Brain microvascular endothelial cell (primary cell): ENCODE measurements at places on chromosomes 5 and 9.

- peak; percentile 40 for DNase-seq
Observed at GRCh38 chr9:137240318-137240840, 708 bp upstream of the TUBB4B start.

DNA sequence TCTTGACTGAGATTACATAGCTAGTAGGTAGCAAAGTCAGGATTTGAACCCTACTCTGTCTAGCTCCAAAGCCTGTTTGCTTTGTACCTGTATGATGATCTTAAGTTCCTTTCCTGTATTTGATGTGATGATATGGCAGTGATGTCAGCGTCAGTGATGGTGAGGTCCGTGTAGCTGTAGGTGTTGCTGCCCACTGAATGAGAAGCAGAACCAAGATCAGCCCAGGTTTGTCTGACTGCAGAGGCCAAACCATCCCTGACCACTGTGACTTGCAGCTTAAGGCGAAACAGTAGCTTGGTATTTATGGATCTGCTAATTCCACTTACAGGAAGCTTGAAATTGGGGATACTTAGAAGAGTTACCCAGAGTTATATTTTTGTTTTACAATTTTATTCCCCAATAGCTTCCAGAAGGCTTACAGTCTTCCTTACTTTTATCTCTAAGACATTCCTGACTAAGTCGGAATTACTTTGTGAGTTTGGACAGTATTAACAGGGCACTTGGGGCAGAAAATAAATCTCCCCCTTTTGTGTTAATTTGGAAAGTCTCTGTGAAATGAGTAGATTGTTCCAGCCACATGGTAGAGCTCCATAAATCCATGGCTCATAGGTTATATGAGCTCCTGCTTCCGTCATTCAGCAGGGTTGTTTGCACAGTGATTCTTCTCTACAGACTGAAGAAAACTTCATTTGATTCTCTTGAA is 273.4 kb downstream of the NR3C1 start:
- no peak for DNase-seq

- DNase-seq: no peak
Observed at GRCh38 chr9:131227959-131228460, 48.3 kb downstream of the FAM78A start.

GRCh38 chr5:72956324-72957140 is 691 bp downstream of the FCHO2 start:
- DNase-seq: peak; percentile 39

DNA sequence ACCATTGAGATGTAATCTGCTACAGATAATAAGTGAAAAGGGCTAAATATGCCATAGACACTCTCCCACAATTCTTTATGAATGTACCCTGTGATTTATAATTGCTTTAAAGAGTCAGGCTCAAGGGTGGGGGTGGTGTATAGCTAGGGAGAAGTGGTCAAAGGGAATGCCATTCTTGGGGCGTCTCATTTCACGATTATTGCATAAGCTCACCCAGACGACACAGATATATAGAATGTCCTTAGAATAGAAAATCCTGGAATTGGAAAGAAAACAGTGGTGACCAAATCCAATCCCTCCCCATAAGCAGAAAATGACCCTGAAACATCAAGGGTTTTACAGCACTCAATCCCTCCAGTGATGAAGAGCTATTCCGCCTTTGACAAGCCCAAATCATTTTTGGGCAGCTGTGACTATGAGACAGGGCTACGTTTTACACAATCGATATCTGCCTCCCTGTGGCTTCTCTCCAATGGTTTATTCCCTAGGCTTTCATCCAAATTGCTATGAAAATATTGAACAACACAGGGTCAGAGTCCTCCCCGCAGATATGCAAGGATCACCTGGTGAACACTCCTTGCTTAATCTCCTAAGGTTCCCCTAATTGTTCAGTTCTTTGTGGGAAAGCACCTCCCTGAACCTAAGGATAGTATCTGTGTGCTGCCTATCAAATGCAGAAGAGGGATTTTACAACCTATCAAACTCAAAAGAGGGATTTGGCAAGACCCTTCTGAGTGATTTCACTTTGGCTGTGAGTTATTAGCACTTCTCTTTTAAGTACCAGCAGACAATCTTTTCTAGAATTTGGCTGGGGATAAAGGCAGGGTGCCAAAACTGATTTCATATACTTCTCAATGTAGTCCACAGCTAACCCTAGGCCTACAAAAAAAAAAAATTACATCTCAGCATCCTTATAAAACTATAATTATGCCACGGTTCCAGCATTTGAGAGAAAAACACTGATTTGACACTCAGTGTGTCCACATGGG is 144.9 kb upstream of the CDH6 start:
- DNase-seq: no peak

- DNase-seq: peak; percentile 75
Observed at GRCh38 chr9:91424403-91425176, 958 bp upstream of the NFIL3 start.

DNA sequence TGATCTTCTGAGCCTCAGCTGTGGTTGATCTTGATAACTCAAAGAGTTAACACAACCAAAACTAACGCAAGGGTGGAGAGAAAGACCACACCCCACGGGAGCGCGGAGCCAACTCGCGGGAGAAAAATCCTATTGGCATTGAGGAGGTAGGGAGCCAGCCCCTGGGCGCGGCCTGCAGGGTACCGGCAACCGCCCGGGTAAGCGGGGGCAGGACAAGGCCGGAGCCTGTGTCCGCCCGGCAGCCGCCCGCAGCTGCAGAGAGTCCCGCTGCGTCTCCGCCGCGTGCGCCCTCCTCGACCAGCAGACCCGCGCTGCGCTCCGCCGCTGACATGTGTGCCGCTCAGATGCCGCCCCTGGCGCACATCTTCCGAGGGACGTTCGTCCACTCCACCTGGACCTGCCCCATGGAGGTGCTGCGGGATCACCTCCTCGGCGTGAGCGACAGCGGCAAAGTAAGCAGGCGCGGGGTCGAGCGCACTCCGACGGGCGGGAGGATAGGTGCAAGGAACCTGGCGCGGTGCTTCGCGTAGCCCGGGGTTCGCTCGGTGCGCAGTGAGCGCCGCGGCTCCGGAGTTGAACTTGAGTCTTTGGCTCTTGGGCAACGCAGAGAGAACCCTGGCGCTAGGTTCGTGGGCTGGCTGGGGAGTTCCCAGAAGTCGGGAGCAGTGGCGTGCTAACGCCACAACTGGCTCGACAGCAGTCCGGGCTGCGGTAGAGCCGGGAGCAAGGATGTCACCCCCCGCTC is at the start of gene GDA:
GDA (plus strand) TSS at position 210 of the 745 bp plus-strand sequence; CDS start at position 330, 120 bp downstream.
- DNase-seq: no peak

GRCh38 chr9:90142580-90142979 is 500.0 kb downstream of the DIRAS2 start:
- DNase-seq: peak; percentile 51

- DNase-seq: peak; percentile 53
Observed at GRCh38 chr5:72817076-72817481, 618 bp downstream of the TNPO1 start.

DNA sequence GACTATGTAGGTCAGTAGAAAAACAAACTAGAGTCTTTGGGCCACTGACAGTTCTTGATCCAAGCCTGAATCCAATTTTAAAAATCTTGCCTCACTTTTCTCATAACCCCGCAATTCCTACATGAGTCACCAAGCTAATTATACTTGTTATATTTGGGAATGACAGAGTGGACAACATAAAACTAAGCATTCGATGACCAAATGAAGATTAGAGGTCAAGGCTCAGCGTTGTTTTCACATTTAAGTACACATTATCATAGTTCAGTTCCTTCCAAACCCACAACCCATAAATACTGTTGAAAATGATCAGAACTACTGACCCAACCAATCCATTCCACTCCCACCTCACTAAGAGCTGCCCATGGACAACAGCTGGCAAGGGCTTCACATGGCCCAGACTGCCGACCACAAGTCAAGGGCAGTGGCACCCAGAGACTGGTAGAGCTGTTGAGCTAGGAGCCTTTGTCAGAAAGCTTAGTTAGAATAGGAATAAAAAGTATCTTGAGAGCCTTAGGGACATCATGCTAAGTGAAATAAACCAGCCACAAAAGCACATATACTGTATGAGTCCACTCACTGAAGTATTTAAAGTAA is 64.2 kb downstream of the MYO10 start:
- DNase-seq: peak; percentile 38

GRCh38 chr5:115460472-115460871 is 84.1 kb downstream of the FEM1C start:
- DNase-seq: peak; percentile 70

GRCh38 chr5:135602882-135603721 is 24.3 kb upstream of the CXCL14 start:
- no peak for DNase-seq
